Chondrocyte (in vitro differentiated cells): ENCODE measurements at places on chromosomes 7 and 10.

- DNase-seq = no peak
Observed at GRCh38 chr10:112898540-112899390, 51.3 kb upstream of the TCF7L2 start.

- DNase-seq = no peak
Observed at GRCh38 chr7:107251963-107252362, 83.2 kb downstream of the HBP1 start.

GRCh38 chr7:30846378-30846777 lies 65.3 kb upstream of the AQP1 start:
- DNase-seq = no peak

GRCh38 chr7:157704365-157704764 lies 367.6 kb downstream of the DNAJB6 start:
- no peak for DNase-seq

DNA sequence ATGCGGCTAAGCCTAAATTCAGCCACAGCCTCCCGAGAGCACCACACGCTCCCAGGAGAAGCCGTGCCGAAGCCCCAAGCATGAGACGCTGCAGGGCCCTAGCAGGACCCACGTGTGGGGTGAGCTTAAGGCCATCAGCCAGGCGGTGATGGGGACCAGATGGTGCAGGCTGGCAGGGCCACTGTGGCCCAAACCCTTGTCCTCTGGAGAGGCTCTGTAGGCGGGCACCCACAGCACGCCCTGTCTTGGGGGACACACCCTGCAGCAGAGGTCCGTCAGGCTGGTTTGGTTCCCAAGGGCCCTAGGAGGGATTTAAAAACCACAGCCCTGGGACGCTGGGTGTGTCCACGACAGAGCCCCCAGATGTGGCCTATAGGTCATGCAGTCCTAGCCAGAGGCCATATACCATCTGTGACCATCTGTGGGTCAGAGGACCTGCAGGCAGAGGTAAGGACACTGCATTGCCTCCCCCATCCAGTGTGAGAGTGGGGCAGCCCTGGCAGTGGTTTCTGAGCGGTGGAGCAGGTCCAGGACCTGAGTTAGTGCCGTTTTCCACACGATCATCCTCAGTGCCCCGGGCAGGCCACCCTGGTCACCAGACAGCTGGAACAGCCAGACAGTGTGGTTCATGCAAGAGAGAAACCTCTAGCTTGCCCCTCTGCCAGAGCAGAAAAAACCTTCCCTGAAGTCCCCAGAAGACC lies 39.6 kb upstream of the INPP5A start:
- DNase-seq = peak; percentile 80

DNA sequence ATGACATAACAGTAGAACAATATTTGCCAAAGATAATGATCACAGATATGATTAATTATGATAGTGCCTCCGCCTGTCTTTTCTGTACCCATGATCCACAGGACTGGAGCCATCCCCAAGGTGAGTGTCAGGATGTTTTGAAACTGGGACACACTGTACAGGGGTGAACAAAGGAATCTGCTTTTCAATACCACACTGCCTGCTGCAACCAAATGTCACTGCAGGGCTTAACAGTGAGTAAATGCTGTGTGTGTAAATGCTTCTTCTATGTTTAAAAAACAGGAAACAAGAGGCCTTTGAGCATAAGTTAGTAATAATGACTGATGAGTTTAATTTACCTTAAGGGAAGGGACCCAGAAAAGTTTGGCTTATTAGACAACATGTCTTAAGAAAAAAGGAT lies 65.2 kb downstream of the HBP1 start:
- no peak for DNase-seq

DNA sequence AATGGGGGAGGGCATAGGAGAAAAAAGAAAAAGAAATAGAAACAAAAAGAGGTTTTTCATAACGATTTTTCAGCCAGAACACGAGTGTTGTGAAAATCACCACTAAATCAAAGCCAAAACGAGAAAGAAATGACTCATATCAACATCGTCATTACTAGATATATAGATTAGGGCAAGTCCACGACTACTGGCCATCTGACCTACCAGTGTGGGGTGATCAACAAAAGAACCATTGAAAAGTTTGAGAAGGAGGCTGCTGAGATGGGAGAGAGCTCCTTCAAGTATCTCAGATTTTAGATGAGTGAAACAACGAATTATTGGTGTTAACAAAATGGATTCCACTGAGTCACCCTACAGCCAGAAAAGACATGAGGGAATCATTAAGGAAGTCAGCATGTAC lies 33.5 kb upstream of the ABCB5 start:
- DNase-seq = no peak

DNA sequence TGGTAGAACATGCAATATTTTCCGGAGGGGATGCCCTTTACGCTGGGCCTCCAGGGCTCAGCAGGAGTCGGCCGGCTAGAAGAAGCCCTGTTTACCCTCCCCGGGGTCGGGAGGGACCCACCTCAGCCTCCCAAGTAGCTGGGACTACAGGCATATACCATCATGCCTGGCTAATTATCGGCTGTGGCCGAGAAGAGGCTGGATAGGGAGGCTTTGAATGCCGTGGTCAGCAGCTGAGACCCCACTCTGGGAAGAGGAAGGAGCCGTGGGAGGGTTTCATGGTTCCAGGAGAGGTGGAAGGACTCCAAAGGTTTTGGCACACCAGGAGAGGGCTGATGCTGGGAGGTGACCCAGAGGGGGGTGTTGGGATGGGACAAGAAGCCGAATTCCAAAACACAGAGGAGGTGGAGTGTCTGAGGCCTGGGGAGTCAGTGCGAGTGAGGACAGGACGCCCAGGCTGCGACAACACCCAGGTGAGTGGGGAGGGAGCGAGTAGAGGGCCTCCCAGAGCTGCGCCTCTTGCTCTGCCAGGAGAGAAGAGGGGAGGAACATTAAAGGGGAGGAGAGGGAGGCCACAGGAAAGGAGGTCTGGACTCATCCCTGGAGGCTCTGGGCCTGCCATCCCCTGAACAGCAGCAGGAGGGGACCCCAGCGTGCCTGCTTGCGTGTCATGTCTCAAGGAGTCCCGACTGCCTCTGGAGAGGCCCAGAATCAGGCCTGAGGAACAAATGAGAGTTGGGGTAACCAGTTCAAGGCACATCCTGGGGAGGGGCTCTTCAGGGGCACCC lies 19.6 kb downstream of the GRID2IP start:
- DNase-seq = no peak

DNA sequence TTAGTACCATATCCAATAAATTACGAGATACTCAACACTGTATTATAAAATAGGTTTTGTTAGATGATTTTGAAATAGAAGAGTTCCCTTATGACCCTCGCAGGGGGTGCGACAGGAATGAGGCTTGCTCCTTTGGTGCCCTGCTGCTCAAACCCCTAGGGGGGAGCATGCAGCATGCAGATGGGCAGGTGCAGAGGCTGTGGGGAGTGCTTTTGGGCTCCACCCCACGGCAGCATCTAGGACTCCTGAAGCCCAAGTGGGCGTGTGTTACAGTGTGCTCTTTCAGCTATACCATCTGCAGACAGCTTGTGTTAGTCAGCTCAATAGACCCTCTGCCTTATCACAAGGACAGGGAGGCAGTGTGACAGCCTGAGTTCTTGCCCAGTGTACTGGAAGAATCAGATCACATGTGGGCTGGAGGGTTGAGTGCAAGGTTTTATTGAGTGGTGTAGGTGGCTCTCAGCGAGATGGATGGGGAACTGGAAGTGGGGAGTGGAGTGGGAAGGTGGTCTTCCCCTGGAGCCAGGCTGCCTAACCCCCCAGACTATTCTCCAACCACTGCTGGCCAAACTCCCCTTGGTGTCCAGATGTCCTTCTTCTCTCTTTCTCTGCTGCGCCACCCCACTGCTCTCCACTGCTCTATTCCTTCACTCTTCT lies 3.1 kb upstream of the MRC1 start:
- no peak for DNase-seq

- DNase-seq = no peak
Observed at GRCh38 chr10:1249142-1249920, 193.1 kb downstream of the WDR37 start.

GRCh38 chr10:88261152-88261551 lies 322.0 kb downstream of the RNLS start:
- DNase-seq = no peak

DNA sequence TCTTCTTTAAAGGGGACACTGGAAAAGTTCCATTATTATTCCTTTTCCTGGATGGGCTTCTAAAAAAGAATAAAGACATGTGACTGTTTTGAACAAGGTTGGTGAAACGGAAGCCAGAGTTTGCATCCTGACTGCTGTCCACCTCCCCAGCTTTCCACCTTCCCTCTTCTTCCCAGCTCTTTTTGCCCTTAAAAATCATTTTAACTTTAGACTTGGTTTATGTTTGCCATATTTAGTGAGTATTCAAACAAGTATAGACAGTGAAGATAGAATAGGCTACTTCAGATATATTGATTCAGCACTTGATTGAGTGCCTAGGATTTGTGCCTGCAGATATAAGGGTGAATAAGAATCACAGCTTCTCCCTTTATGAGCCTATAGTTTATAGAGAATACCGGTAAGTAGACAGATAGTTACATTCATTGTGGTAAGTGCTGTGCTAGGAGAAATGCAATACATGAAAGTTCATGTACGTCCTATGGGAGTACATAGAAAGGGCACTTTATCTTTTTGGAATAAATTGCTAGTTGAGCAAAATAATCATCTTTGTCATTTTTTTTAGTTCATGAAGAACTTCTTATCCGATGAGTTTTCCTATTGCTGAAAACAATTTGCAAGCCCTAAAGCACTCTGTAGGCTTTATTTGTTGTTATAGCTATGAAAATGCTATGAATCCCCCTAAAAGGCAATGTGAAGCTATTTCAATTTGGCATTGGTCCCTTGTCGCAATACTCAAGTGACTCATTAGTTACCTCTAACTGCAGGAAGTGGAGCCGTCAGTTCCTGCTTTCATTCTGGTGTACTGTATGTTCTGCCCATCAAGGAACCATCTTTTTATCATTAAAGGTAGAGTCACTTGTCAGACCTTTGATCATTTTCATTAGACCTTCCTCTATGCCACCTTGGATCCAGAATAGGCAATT lies 57.2 kb upstream of the STRIP2 start:
- no peak for DNase-seq

DNA sequence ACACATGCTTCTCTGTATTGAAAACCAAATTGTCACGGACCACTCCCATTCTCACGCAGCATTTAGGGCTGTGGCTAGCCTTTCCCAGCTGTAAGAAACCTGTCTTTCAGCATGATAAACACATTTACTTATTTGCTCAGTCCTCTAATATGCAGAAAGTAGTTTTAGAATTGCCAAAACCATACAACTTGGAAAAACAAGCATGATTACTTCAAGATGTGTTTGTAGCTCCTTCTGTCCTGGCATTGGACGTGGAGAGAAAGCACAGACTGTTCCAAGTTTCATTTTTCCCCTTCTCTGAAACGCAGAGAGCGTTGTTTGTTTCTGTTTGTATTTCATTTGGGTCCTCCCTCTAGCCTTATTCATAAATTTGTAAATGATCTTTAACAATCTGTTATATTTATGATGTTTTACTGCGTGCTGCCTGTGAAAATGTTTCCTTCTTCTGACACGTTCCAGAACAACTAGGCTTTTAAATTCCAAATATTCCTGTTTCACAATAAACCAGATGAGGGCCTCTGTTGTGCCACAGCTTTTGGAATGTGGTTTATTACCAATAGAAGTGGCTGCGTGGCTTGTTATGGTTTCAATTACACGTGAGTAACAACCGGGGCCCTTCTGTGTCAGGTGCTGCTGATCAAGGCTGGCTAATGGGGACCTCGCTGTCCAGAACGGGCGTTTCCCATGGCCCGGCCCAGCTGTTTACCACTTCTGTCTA lies 26.1 kb downstream of the MNX1 start:
- DNase-seq = no peak

DNA sequence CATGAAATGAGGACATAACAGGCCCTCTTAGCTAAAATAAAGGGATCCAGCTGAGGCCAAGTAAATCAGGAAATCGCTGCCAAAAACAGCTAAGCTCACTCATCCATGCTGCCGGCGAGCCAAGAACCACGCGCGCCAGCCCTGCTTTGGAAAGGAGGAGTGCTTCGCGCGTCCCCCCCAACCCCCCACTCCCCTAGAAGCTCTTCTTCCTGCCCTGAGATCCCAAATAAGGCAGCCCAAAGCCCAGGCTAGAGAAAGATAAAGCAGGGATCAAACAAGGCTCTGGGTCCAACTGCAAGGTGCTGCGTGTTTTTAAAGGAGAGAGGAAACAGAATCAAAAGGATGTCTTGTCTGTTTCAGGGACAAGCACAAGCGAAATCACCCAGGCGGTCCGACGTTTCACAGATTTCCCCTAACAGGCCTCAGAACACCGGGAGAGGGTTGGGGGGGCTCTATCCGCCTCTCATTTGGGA lies 168.3 kb upstream of the AUTS2 start:
- DNase-seq = no peak

DNA sequence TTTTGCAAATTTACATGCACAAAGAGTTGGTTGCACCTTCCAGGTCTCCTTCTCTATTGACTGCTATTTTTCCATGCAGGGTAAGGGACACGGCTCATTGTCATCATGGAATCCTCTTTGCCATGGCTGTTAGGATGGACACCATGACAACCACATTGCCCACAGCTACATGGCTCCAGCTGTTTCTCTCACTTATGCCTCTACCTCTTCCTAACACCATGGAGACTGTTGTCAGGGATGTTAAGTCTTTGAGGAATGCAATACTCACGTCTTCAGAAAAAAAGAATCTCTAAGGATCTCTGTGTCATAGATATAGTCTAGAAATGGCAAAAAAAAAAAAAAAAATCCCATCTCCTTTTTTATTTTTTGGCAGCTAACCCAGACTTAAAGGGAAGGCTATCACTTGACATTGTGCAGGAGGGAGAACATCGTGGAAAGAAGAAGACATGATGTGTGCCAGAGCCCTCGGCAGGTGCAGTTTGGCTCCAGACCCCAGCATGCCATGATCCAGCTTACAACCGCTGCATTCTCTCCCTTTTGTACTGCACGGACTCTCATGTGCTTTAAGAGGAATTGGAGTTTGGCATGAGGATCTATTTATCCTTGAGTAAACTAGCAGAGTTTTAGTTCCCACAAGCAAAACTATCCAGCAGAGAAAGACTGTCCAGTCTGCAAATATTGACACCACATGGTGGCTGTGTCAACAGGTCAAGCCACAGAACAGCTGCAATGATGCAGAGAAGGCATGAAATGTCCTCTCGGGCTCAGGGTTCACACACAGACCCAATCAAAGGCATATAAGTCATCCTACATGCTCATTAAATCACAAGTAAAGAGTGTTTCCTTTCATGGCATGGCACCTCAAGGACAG lies 70.8 kb downstream of the FRMD4A start:
- DNase-seq = no peak

DNA sequence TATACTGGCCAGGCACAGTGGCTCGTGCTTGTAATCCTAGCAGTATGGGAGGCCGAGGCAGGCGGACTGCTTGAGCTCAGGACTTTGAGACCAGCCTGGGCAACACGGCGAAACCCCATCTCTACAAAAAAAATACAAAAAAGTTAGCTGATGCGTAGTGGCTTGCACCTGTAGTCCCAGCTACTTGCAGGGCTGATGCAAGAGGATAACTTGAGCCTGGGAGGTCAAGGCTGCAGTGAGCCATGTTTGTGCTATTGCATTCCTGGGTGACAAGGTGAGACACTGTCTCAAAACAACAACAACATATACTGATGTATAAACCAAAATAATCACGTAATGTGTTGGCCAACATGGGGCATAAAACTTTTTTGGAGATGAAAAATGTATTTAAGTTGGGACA lies 6.4 kb upstream of the NPM3 start:
- no peak for DNase-seq

- no peak for DNase-seq
Observed at GRCh38 chr10:113007343-113007771, 57.3 kb downstream of the TCF7L2 start.

GRCh38 chr10:7410301-7410861 lies 453 bp downstream of the SFMBT2 start:
- DNase-seq = no peak
